ENCODE measurements at places on chromosomes 12 and 14.

GRCh38 chr14:97138801-97139200 lies 341.6 kb downstream of the VRK1 start:
- DNase-seq: no peak

- no peak for DNase-seq
These were observed 123.4 kb downstream of the DICER1 start for GRCh38 chr14:95033682-95034632.

GRCh38 chr12:24754690-24755638 lies 193.9 kb downstream of the BCAT1 start:
- no peak for DNase-seq

DNA sequence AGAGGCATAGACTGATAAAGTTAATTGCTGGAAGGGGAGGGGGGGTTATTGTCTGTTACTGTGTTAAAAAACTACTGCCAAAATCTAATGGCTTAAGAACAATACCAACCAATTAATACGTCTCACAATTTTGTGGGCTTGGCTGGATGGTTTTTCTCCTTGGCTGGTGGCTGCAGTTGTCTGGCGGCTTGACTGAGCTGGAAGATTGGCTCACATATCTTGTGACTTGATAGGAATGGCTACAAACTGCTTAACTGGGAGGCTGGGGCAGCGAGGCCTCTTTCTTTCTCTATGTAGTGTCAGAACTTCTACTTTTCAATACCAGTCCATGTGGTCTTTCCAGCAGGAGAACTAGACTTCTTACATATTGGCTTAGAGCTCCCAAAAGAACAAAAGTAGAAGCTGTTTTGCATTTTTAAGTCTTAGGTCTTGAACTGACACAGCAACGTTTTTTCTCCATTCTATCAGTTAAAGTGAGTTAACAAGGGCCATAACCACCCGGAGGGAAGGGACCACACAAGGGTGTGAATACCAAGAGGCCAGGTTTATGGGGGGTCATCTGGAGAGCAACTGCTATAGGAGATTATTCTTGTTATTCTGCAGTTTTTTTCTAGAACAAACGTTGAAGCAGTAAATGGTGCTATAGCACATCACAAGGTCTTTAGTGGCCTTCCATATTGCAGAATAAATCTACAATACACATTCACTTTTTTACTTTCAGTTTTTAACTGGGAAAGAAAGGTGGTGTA lies 46.9 kb downstream of the ZDHHC17 start:
- DNase-seq: no peak

DNA sequence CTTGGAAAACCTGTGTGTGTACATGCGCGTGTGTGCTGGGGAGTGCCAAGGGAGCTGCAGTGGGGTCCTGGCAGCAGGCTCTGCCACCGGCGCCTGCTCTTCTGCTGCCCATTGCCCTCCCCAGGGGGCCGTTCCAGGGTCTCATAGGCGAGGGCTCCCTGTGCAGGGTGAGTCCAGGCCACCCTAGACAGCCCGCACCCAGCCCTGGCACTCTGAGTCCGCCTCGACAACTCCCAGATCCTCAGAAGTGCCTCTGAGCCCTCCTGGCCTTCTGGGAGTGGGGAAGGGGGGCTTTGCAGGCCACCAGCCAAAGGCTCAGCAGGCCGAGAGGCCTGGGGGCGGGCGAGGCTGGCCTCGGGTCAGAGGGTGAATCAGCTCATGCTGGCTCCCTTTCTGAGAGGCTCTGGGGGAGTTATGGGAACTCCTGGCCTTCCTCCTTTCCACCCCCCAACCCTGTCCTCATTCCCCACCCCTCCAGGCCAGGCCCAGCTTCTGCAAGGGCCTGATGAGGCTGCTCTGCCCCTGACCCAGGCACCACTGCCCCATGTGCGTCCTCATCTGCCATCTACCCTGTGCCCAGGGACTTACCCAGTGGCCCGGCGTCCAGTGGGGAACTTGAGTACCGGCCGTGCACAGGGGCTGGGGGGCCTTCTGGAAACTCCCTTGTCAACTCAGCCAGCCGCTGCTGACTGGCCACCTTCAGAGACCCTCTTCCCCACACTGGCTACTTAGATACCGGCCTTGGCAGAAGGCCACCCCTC lies 2.1 kb upstream of the TEDC1 start:
- DNase-seq: no peak

DNA sequence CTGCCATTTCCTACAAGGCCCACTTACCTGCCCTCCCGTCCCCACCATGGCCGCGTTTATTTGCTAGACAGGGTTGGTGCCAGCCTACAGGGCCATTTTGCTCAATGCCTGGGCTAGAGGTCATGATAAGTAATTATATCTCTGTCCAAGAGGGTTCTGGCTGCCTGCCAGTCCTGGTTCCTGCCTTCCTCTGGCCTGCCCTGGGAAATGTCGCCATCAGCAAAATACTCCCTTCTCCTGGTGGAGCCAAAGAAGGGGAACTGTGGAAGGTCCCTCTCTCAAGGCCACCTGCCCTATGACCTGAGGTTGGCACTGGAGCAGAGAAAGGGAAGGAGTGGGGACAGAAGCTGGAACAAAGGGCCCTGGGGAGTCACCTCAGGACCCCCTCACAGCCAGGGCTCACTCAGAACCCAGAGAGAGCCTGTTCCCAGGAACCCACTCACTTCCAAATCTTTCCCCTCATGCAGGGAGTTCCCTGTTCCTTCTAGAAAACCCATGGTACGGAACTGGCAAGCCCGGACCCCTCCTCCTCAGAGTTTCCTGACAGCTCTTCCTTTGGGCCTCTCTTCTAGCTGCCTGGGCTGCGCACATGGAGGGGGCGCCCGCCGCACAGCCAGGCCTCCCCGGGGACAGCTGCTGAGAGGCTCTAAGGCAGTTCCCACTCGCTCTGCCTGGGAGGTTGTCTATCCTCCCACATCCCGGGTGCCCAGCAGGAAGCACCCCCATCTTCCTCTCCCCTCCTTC lies 280.5 kb downstream of the DPF3 start:
- no peak for DNase-seq

GRCh38 chr14:50366115-50366514 lies 30.6 kb downstream of the CDKL1 start:
- DNase-seq: no peak

GRCh38 chr12:54601841-54602240 lies 13.4 kb upstream of the PPP1R1A start:
- no peak for DNase-seq

- no peak for DNase-seq
These were observed 254.8 kb downstream of the ANO2 start for GRCh38 chr12:5690240-5690639.

DNA sequence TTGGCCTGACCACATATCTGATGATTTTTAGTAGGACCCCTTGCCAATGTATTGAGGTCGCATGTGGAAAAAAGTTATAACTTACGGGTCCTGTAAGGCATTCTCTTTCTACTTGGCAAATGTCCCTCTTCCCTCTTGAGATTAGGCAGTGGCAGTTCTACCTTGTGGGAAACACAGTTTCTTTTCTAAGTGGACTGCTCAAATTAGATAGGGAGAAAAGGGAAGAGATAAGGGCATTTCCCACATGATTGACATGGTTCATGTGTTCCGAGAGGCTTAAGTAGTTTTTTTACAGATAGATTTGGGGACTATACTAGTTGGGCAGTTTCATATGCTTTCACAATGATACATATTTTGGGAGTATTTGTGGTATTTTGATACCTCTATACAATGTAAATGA lies 154.7 kb downstream of the FBXL14 start:
- no peak for DNase-seq

DNA sequence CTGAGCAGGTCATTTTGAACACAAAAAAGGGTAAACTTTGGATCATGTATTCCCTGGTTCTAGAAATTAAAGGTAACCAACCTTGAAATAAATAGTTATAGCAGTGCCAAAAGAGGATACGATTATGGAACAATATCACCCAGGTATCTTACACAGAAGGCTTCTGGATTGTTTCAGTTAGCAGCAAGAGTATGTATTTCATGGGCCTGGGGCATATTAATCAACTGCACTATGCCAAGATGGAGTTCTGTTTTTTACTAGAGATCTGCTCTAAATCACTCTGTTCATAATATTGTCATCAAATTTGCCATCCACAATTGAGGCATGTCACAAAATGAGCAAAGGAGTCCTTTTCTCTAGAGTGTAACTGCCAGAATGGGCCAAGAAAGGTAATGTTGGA lies 357.1 kb downstream of the RAD51B start:
- DNase-seq: no peak

DNA sequence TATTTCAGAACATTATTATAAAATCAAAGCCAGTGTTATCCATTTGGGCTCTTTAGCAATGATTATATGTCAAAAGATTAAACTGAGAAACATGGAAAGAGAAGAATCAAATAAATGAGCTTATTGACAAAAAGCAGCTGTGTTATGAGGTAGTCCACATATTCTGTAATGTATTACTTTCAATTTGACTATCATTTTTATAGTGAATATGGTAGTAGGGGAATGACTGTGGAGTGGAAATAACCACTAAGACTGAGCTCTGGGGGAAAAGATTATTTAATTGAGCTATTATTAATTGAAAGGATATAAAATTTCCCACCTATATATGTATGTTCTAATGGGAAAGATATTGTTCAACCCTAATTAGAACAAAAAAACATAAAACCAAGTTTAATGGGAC lies 381.3 kb downstream of the TMTC2 start:
- no peak for DNase-seq

DNA sequence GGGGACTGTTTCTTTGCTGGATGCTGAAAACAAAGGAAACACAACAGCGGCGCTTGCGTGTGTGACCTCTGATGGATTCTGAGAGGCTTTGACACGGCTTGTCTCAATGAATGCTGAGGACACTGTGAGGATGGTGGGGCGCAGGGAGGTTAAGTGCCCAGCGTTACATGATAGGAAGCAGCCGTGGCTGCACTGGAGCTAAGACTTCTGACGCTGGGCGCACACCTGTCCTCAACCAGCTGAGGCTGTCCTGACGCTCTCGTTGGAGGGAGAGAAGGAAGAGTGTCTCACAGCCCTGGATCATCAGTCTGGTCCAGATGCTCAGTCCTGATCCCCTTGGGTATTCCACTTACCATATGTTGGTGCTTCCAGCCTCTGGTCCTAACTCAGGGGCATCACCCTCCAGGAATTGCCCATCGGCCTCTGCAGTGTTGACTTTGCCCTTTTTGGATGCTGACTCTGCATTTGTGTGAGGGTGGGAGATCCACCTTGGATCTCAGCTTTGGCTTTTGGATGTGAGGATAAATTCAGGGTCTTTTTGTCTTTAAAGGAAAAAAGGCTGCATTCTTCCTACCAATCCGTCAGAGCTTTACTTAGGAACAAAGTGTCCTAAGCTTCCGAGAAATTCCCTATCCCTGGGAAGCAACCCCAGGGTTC lies 125.2 kb downstream of the ZNF664 start:
- no peak for DNase-seq

DNA sequence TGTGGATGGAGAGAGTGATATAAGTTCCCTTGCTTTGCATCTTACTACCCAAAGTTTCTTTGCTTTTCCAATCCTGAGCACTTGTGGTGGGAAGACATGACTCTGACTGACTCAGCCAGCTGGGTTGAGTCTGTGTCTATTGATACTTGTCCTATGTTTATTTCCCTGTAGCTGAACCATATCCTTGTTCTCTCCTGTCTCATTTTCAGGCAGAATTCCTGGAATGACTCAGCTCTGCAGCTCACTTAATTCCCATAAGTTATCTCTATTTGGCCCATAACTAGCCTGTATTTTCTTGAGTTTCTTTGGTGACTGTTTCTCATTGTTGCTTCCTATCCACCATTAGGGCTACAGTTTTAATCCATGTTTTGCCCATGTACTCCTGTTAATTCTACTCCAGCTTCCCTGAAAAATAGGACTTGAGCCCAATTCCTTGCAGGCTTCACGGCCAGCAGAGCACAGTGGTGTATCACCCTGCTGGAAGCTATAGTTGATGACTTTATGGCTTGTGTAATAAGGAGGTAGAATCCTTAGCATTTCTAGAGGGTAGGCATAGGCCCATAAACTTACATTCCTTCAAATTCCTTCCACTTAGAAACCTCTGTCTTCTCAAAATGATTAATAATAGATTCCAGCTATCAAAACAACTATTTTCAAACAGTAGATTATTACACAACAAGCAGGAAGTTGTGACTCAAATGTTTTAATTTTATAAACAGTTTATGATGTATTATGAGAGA lies 183.1 kb downstream of the TMTC3 start:
- no peak for DNase-seq

All from activated T-helper 1 cell treated with anti-CD3 and anti-CD28 coated beads, Interleukin-2, amount 50 U/mL, for 16 hours (primary cell).